ENCODE measurements at places on chromosomes 6 and 20.
A peak's percentile ranks its signal among the peaks of the same experiment; 100 is the strongest.

- DNase-seq: no peak
Observed at GRCh38 chr20:62120365-62120762, 1.9 kb upstream of the LSM14B start.

- peak; percentile 35 for DNase-seq
Observed at GRCh38 chr6:95804847-95805541, 210.8 kb upstream of the FUT9 start.

- peak; percentile 60 for DNase-seq
Observed at GRCh38 chr6:34055223-34055933, 90.5 kb downstream of the GRM4 start.

GRCh38 chr20:39451386-39451785 lies 489.2 kb downstream of the DHX35 start:
- DNase-seq: no peak

Measured in activated CD4-positive, alpha-beta T cell treated with anti-CD3 and anti-CD28 coated beads, Interleukin-2, Interleukin-4, amounts not matched to agents 100 ng/mL and 50 ng/mL, durations not matched to agents 16 hours and 8 hours (primary cell).